ENCODE measurements at places on chromosomes 1 and 21. TPM values are rescaled to one million over a fixed set of nuclear protein-coding genes. Genes with fewer than 3 reads are reported as not detected.

OR14K1 gene
- not detected for total RNA-seq

ADGRL2 gene
- total RNA-seq, result 9.7 TPM

SPRR2F gene
- total RNA-seq, result not detected

IGSF21 gene
- not detected for total RNA-seq
